ENCODE measurements at places on chromosomes 2 and 18.

GRCh38 chr2:206083602-206084438 lies 2.2 kb downstream of the INO80D start:
- DNase-seq = no peak

- DNase-seq = no peak
Observed at GRCh38 chr2:158817588-158817987, 22.5 kb downstream of the DAPL1 start.

GRCh38 chr2:233418761-233419546 lies 64.7 kb downstream of the DGKD start:
- no peak for DNase-seq

DNA sequence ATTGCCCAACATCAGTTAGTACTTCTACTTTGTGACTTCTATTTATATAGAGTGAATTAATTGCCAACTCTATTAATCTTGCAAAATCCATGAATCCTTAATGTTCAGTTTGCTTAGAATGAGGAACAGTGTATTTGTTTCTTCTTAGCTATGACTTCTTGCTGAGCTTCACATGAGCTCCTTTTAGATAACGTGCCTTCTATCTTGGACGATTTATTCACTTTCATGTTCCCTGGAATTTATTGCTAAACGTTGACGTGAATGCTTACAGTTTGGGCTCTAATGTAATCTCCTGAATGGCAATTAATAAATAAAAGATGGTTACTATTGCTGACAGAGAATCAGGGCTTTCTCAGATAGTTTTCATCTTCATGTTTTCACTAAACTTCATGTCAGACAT lies 384.5 kb upstream of the NRP2 start:
- DNase-seq = no peak

DNA sequence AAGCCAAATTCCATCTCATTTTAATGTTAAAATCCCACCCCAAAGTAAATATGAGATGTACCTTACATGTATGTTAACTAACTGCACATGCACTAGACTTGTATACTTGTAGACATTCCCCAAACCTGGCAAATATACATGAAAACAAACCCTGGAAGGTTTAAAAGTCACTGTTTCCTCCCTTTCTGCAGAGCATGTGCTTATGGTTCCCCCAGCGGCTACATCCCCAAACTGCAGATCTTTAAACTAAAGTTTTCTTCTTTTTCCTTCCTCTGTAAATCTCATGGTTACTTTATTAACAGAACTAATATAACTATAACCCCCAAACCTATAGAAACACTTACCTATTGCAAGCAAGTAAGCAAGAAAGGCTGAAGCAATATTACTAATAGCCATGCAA lies 731.5 kb downstream of the LRP1B start:
- DNase-seq = no peak

- no peak for DNase-seq
Observed at GRCh38 chr2:118968042-118968441, 26.0 kb downstream of the MARCO start.

DNA sequence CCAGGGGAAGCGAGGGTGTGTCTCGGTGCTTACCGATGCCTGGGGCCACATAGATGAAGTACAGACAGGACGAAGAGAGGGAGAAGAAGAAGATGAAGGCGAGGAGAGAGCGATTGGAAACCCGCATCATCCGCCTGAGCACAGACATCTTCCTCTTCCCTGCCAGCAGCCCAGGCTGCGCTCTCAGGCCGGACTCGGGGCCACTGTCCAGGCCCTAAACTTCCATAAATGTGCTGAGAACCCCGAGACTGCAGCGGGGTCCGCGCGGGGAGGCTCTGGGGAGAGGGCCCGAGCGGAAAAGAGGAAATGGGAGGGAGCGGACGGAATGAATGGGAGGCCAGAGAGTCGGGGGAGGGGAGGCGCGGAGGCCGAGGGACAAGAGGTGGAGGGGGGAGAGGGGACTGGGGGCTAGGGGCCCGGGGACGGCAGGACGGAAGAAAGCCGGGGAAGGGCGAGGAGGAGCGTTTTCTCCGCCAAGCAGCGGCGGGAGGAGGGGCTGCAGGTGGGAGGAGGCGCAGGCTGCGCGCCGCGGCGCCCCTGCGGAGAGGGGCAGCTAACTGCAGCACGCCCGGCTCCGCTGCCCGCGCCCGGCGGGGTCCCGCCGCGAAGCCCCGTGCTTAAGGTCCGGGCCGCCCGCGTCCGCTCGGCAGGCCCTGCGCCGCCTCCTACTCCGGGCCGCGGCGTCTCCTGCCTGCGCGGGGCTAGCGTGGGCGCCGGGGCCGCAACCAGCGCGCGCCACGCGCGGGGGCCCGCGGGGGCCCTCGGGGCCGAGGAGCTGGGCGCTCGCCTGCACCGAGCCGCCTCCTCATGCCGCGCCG lies at the start of gene B4GALT6:
Gene B4GALT6, minus strand, starts transcription at position 303 of the 818 bp plus-strand sequence. Its CDS starts 155 bp downstream, at position 148.
- no peak for DNase-seq

GRCh38 chr2:77652499-77652898 lies 130.3 kb upstream of the LRRTM4 start:
- no peak for DNase-seq

DNA sequence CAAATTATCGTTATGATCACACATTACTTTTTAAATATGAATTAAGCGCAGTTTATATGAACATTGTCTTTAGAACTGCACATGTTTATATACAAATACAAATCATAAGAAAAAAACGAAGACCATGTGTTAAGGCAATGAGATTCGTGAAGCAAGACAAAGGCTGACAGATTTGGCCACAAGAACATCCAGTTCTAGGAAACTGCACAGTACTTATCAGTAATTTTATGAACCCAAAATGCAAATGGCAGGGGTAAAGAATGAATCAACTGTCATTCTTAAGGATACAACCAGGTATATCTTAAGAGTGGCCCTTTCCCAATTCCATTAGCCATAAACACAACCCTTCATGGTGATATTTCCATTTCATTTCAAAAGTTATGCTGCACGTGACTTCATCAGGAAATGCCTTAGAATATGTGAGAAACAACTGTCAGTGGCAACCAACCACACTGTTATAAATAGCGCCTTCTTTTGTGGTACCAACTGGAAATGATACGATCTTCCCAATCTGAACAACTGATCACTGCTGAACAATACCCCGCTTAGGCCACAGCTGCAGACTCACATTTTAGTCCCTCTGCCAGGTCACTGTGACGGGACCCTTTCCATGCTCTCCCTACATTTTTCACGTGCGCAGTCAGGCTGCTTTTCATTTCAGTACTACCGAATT lies 144.9 kb downstream of the L3MBTL4 start:
- DNase-seq = no peak

DNA sequence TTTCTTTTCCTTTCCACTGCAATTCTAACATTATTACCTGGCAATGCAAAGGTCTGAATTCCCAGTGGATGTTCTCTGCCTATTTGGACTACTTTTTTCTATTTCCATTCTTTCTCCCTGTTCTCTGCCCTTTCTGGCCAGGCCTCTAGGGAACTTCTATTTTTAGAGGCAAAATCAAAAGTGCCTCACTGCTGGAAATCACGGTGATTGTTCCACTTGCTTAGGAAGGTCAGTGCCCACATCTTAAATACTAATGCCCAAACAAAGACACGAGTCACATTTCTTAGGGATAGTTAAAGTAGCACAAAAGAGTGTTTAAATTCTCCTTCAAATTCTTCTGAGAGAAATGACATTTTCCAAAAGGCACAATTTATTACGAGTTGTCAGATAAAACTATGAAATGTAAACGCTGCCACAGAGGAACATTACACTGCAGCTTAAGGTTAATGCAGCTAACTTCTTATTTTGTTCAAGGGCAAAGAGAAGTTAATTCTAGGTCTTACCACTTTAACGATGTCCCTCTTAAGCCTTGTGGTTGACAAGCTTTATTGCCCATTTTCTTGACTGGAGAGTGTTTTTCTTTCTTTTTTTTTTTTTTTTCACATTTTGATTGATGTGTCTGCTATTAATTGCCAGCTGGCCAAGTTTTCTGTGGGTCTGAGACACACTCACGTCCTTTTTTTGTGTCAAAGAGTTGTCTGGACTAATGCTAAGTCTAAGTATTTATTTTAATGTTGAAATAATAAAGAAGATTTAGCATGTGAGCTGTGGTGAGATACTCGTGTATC lies 34.7 kb downstream of the ST6GAL2 start:
- DNase-seq = no peak

GRCh38 chr2:200107514-200108217 lies 152.3 kb downstream of the MAIP1 start:
- DNase-seq = no peak

DNA sequence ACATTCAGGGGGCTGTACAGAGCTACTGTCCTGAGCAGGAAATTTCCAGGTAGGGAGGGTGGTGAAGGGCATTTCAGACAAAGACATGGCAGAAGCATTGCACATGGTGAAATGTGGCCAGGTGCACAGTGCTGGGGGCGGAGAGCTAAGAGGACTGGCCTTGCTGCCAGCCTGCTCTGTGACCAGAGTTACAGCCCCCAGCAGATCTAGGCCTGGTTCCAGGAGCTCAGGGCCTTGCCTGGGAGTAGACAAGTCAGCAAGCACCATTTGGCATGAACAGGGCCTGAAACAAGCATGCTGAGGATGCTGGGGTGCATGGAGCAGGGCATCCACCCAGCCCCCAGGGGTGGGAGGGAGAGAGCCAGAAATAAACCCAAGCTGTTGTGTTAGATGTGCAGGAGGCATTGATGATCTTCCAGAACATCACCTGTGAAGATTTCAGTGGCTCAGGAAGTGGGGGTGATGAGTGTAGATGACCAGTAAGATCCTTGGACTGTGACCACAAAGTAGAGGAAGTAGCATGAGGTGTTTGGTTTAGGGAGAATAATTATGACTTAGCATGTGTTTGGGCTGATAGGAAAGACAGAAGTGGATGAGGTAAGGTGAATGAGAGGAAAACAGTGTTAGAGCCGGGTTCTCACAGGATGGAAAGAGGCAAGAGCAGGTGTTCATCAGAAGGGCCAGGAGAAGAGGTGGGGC lies 61.1 kb downstream of the COA5 start:
- DNase-seq = no peak

GRCh38 chr2:156472686-156473085 lies 36.5 kb downstream of the GPD2 start:
- no peak for DNase-seq

DNA sequence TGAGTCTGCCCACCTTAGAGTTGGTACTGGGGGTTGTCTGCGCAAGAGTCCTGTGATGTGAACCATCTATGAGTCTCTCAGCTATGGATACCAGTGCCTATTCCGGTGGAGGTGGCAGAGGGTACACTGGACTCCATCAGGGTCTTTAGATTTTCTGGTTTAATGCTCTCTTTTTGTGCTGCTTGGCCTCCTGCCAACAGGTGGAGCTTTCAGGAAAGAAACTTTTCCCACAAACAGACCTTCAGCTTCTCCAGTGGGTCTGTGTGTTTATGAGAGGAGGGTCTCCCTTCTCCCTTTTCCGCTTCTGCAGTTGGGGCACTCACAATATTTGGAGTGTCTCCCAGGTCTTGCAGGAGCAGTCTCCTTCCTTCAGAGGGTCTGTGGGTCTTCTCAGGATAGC lies 1721.9 kb upstream of the SLC39A10 start:
- DNase-seq = no peak

- DNase-seq = no peak
Observed at GRCh38 chr18:45993438-45993837, 26.3 kb upstream of the EPG5 start.

GRCh38 chr2:28063492-28063962 lies 173.0 kb downstream of the BABAM2 start:
- no peak for DNase-seq

DNA sequence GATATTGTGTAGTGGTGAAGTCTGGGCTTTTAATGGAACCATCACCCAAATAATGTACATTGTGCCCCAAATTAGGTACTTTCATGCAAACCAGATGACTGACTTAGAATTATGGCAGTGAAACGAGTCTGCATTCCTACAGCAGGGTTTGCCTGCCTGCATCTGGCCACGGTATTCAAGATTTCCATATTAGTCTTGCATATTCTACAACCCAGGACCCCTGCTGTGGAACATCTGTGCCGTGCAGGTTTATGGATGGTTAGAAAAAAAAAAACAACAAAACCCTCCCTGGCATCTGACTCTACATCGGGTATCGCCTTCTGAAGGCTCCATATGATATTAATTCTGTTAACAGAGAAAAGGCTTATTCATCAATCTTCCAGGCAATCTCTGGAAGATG lies 394.8 kb downstream of the DCDC2C start:
- no peak for DNase-seq

GRCh38 chr2:127193967-127194280 lies 26.2 kb downstream of the CYP27C1 start:
- no peak for DNase-seq

DNA sequence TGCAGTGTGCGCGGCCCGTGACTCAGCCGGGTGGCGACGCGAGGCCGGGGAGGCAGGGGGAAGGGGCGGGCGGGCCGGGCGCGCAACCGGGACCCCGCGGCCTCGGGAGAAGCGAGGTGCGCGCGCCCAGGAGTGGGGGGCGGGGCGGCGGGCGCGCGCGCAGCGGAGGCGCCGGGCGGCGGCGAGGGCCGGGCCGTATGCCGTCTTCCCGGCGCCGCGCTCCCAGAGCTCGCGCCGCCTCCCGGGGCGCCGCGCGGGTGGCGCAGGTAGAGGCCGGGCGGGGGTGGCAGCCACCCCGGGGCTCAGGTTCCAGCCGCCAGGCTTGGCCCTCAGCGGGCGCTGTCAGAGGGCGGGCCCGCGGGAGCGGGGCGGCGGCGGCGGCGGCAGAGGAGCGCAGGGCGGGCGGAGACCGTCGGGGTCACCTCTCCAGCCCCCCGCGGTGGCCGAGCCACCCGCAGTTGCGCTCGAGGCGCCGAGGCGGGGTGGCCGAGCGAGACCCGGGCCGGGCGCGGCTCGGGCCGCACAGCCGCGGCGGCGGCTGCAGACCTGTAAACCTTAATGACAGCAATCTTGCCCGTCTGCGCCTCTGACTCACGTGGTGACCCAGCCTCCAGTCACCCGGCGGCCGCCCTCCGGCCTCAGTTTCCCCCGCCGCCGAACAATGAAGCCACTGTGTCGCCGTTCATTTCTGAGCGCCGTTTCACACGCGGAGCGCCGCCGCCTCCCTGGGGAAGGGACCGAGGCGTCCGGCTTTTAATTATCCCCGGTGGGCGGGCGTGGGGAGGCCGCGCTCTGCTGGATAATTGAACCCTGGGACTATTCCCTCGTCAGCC lies 25.3 kb upstream of the SMAD7 start:
- DNase-seq = peak; percentile 12

DNA sequence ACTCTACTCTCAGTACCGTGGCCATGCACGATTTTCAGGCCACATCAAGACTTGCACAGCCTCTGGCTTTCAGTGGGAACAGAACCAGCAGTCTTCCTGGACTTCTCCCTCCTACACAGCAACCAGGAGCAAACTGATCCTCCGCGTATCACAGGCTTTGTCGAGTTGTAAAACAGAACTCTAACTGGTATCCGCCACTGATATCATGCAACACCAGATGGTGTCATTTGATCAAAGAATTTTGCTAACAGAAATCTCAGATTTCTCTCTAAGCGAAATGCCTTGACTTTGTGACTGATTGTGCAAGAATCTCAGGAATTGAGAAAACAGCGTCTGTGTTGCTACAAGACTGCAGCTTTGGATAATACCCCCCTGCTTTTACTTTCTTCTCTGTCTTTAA lies 85.7 kb downstream of the COPS8 start:
- DNase-seq = no peak

GRCh38 chr2:168910330-168910729 lies 9.2 kb downstream of the G6PC2 start:
- DNase-seq = no peak
